ENCODE measurements at places on chromosomes 5 and 9.

DNA sequence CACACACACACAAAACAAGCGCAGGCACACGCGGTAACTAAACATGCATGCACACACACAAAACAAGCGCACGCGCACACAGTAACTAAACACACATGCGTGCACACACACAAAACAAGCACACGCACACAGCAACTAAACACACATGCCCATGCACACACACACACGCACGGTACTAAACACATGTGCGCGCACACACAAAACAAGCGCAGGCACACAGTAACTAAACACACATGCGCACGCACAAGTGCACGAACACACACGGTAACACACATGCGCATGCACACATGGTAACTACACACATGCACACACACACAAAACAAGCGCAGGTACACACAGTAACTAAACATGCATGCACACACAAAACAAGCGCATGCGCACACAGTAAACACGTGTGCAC, 19.9 kb upstream of the SLC6A3 start:
- DNase-seq = no peak

GRCh38 chr5:97635553-97635952, 452.5 kb upstream of the RIOK2 start:
- no peak for DNase-seq

GRCh38 chr9:93226819-93227218, 42.9 kb downstream of the WNK2 start:
- DNase-seq = no peak

DNA sequence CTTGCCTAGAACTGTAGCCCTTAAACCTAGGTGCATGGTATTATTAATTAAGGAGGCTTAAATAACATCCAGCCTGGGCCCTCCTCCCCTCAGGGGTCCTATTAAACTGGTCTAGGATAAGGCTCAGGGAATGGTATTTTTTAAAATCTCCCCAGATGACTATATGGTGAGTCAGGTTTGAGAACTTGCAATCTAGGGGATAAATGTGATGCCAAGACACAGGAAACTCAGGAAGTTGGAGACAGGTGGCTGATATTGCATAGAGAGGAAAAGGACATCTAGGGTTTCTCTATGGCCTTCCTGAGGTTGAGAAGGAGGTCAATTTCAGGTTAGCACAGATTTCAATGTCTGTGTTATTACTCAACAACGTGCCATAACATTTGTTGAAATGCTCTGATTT, 581.0 kb downstream of the TLE1 start:
- DNase-seq = no peak

DNA sequence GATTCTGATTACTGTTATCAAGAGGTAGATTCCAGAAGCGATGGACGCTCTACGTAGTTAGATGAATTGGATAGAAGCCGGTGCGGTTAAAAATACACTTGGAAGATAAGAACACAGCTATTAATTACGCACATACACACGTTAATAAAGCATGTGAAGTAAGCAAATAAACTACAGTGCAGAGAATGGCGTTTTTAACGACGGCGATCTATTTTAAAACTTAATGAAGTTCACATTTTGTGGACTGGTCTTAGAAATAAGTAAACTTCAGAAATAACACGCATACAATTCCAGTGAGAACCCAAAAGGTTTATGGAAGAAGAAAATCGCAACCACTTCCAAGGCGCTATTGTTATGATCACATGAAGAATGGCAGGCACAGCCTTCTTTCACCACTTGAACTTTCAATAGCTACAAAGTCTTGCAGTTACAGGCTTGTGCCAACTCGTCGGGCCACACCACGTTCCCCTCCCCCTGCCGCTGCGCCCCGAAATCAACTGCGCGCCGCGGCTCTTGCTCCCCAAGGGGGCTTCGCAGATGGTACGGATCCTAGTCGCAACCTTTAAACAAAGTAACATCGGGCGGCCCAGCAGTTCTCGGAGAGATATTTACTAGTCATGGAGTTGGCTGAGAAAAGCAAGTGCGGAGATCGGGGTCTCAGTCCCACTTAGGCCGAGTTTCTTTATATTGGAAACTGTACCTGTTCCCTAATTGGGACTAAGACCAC, 866 bp upstream of the SEMA6A start:
- DNase-seq = peak; percentile 40

GRCh38 chr5:98556712-98557111, 216.8 kb upstream of the RGMB start:
- no peak for DNase-seq

- DNase-seq = peak; percentile 72
These were observed 39.1 kb upstream of the RANBP6 start for GRCh38 chr9:6054280-6055099.

- no peak for DNase-seq
These were observed 5.7 kb downstream of the CLTB start for GRCh38 chr5:176410486-176411180.

DNA sequence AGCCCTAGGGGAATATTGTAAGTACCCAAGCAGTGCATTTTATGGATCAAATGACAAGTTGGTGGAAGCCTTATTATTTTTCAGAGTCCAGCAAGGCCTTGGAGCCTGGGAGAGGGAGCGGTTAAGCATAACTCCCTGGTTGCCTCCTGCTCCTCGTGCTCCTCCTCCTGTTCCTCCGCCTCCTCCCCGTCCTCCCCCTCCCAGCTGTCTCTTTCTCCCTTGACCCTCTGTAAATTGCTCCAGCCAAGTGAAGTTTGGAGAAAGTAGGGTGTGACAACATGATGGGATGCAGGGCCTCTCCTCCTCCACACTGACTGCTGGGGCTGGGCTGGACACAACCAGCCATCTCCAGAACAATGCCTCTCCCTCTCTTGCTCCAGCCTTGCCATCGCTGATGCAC, 586.9 kb downstream of the CCDC171 start:
- DNase-seq = no peak

GRCh38 chr9:133099726-133100505, 21.1 kb downstream of the RALGDS start:
- DNase-seq = no peak

GRCh38 chr9:73655363-73655762, 503.7 kb downstream of the ANXA1 start:
- DNase-seq = no peak

GRCh38 chr5:7754997-7755596, 95.8 kb downstream of the CFAP90 start:
- DNase-seq = peak; percentile 90

GRCh38 chr9:113475031-113475430, 11.5 kb downstream of the RGS3 start:
- no peak for DNase-seq

DNA sequence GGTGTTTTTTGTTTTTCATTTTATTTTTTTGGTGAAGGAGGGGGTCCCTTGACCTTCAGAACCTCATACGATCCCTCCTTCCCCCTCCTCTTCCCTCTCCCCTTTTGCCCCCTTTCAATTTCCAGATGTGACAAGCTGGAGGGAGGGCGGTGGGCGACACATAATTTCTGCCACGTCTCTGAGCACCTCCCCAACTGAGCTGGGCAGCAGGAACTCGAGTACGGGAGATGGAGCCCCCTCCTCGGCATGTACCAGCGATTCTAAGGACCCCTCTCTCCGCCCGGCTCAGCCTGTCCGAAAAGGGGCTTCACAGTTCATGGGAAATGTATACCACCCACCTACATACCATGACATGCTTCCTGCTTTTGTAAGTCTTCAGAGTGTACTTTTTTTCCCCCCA, 52.4 kb downstream of the PRRC2B start:
- no peak for DNase-seq

- no peak for DNase-seq
These were observed 132.2 kb downstream of the EBF1 start for GRCh38 chr5:158967541-158967940.

DNA sequence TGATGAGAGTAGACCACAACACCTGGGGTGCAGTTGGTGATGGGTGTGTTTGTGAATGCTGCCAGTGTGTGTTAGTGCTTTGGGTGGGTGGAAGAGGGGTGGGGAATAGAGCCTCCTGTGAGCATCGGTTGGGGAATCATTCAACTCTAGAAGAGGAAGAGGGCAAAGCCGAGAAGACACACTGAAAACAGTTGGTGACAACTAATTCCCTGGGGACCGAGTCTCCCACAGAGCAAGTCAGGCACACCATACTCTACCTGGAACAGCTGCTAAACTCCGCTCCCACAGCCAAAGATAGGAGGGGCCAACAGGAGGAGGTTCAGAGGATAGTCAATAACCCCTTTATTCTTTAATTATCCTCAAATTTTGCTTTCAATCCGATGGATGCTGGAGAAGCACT, 1.6 kb upstream of the ARHGEF39 start:
- no peak for DNase-seq

DNA sequence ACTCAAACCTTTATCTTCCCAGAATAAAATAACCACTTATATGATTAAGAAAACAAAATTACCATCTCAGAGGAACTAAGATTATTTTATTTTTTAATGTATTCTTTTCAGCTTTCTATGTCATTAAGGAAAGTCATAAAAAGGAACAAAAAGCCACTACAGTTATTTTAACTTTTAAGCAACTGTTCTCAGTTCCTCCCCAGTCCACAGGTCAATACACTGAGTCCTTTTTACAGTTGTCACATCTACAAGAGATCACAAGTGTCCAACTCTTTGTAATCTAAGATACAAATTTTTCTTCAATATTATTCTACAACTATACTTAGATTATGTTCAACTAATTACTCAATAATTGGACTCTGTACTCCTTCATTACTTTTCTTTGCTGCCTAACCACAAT, 782.8 kb upstream of the ACO1 start:
- DNase-seq = no peak

DNA sequence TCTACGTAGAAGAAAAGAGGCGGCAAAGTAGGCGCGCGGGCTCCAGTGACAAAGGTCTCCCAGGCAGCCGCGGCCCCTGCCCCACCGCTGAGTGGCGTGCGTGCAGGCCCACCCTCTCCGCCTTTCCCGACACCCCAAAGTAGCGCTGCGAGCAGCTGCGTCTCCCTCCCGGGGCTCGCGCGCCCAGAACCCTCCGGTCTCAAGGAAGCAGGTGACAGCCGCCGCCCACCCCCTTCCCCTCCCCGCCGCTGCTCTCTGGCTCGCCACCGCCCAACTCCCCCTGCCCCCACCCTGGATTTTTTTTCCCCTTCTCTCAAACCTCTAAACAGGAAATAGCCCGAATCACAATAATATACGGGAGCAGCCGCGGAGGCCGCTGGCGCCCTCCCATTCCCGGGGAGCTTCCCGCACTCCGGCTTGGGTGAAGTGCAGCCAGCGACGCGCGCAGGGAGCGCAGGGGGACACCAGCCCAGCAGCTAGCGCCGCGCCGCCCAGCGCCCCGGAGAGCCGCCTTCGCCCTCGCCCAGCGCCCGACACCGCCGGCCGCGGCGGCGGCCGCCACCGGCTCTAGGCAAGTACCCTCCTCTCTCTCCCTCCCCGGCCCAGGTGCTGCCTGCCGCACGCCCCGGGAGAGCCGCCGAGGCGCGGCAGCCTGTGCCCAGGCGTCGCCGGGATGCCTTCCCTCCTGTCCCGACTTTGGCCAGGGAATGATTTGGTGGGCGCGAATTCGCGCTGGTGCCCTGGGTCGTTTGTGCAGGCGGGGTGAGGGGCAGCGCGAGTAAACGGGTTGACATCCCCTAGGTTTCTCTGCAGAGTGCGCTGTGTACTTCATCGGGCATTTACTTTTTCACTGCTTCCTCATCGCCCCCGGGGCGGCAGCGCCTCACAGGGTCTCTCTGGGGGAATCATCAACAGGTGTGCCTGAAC, 52.7 kb upstream of the TJP2 start:
- DNase-seq = peak; percentile 65

- no peak for DNase-seq
These were observed 43.3 kb upstream of the ZNF622 start for GRCh38 chr5:16508730-16509531.

DNA sequence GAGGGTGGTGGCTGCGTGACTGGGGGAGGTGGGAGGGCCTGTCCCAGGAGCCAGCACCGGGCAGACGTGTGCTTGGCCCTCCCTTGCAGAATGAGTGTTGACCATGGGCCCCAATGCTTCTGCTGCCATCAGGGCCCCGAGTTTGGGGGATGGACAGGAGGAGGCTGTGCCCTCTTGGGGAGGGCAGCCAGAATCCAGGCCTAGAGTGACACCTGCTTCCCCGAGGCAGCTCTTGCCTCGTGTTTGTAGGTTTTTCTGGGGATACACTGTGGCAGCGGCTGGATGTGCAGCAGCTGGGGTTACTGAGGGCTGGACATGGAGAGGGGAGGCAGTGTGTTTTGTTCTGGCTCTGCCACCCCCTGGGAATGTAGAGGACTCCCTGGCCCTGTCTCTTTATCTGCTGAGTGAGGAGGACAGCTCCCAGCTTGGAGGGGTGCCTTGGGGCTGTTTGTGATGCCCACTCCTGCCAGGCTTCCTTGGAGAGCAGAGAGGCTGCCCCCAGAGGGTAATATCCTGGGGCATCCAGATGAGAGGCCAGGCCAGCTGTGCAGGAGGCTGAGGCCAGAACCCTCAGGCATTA, 22.7 kb downstream of the WNK2 start:
- DNase-seq = peak; percentile 16

DNA sequence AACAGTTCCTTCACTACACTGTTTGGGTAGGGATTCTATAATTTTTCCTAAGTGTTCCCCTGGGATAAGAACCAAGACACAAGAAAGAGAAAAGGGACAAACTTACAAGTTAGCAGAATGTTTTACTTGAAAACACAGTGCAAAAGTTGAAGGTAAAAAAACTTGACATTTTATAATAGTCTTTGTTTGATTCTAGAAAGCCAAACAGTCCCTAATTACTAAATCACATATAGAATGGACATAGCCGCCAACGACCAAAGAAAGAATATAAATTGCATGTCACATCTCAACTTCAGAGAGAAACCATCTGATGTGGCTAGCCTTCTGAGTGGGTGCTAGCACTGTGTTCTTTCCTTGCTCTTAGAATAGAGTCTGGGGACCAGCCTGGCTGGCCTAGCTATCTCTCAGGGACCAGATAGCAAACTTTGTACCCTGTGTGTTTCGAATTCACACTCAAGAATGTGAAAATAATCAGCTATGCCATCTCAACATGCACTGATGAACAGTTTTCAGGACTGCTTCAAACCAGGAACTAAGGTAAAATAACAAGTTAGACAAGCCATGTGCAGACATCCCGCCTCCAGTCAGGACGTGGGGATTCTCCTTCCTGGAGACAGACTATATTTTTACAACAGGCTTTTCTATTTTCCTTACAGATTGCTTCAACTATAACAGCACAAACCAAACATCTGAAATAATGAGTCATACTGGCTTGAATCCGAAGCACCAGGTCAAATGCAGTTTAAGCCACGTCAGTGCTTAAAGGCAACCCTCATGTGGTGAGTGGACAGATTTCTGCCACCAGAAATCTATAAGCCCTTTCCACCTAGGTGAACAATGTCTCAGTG, 53.7 kb downstream of the LHFPL2 start:
- DNase-seq = no peak

DNA sequence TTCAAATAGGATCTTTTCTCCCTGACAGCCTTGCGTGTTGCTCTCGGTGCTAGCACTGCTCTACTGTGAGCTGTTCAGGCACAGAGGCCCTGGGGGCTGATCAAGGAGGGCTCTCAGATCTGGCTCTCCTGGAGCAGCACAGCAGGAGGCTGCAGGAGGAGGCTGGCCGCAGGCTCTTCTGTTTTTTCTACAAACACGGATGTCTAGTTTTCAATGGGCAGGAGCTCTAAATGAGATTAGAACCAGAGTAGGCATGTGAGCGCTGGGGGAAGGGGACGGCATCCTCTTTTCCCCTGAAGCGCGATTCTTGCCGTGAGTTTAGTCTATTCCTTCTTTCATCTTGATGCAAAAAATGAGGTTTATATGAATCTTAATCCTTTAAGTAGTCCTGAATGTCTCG, 61.7 kb upstream of the IRX4 start:
- DNase-seq = no peak

All from glutamatergic neuron (in vitro differentiated cells).